T-helper 17 cell (primary cell): ENCODE measurements at places on chromosomes 1 and 21.
A peak's percentile ranks its signal among the peaks of the same experiment; 100 is the strongest.

- no peak for DNase-seq
Observed at GRCh38 chr1:155099331-155099730, 20.7 kb downstream of the EFNA3 start.

- DNase-seq = no peak
Observed at GRCh38 chr1:233268389-233269022, 27.0 kb downstream of the PCNX2 start.

GRCh38 chr21:17834639-17835354 is 15.6 kb upstream of the C21orf91 start:
- no peak for DNase-seq

- peak; percentile 98 for DNase-seq
Observed at GRCh38 chr1:28259252-28259933, at the start of gene SESN2. SESN2 (plus strand) TSS chr1:28259518; CDS start chr1:28259848, 330 bp downstream.

- no peak for DNase-seq
Observed at GRCh38 chr1:12761781-12762180, 11.8 kb upstream of the PRAMEF12 start.

DNA sequence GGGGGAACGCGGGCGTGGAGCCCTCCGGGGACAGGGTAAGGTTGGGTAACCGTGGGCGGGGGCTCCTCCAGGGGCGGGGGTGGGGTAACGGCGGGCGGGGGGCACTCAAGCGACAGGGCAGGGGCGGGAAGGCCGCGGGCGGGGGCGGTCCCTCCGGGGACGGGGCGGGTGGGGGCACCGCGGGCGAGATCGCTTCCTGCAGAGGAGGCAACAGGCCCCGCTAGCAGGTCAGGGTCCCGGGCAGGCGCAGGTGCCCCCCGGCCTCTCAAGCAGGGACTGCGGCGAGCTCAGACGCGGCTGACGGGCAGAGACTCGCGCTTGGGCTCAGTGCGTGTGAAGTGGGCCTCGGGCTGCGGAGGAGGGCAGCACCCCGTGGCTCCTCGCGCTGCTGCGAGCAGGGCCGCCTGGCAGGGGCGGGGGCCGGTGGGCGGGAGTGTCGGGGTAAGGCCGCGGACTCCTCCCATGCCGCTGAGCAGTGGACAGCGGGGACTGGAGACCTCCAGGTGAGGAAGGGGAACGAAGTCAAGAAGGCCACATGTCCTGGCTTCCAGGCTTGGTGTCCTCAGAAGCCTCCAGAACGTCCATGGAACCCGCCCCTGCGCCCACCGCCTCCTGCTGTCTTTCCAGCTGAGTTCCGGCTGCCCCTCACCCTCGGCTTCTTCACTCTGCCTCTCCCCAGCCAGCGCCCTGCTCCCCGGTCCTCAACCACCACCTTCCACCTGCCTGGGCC is 627 bp upstream of the GNB1 start:
- peak; percentile 51 for DNase-seq

DNA sequence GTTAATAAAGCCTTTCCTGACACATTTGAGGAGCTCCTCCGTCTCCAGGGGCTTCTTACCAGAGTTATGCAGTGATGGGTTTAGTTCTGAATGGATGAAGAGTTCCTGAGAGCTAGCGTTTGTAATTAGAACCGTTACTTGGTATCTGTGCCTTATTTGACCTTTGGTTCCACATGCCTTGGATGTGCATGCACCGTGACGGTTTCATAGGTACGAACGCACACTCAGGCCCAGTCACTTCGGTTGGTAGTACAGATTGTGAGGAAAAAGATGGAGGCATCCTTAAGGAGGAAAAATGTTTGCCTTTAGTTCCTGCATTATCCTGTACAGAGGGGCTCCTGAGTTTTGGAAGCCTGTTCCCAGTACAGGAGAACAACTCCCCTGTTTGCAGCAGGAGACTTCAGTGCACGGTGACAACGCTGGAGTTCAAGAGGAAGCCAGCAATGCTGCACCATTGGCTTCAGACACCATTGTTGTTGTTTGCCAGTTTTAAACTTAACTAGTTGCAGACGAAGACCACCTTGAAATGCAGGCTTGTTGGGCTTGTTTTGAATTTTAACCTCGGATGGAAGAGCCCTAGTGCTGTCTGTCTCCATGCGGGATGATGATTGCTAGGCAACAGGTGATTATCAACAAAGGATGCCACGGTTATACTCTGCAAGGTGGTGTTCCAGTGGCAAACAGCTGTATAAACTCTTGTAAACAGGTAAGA is 8.2 kb downstream of the RBM15 start:
- no peak for DNase-seq

GRCh38 chr21:15549671-15550070 is 180.1 kb upstream of the USP25 start:
- DNase-seq = no peak

GRCh38 chr1:54255026-54255702 is 55.2 kb downstream of the MRPL37 start:
- DNase-seq = no peak

- no peak for DNase-seq
Observed at GRCh38 chr21:39066829-39067780, 116.1 kb downstream of the PSMG1 start.

GRCh38 chr21:35606146-35606545 is 454.2 kb downstream of the SETD4 start:
- no peak for DNase-seq
